ENCODE measurements at places on chromosomes 11 and 22.

DNA sequence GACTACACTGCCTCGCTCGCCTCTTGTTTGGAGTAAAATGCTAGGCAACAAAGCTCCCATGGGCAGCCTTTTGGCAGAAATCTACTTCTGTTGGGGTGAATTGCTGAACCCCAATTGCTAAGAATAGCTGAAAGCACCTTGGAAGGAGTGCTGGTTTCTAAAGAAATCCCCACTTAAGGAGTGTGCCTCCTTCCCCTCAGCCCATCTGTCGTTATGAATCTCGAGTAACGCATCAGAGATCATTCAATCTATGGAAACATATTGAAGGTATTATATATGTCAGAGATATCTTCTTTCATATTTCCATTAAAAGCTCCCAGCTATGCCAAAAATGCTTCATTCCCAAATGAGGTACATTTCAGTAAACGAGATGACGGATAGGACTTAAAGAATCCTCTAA, 229.6 kb upstream of the BLID start:
- no peak for DNase-seq

- no peak for DNase-seq
Measured at GRCh38 chr22:50612528-50613221, 12.1 kb downstream of the MAPK8IP2 start.

- DNase-seq, result no peak
Measured at GRCh38 chr22:27879923-27880322, 39.1 kb downstream of the PITPNB start.

GRCh38 chr11:100575860-100576717, 111.0 kb upstream of the ARHGAP42 start:
- no peak for DNase-seq

Data from activated CD8-positive, alpha-beta memory T cell treated with anti-CD3 and anti-CD28 coated beads for 1 hour (primary cell).